ENCODE measurements at places on chromosomes 11 and 22.

DNA sequence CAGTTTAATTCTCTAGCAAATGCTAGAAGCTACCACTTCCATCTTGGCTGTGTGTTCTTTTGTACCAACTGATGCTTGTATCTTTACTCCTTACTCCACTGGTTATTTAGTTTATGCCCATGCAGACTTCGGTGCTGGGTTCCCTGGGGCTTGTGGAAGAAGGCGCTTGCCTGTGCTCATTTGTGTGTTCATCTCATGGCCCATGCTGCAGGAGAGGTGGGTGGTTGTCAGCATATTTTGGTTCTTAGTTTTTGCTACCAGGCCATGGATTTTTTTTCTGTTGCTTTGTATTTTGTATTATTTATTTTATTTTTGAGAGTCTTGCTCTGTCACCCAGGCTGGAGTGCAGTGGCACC is 22.4 kb downstream of the MICAL2 start:
- no peak for DNase-seq

GRCh38 chr11:11769782-11770181 is 72.0 kb upstream of the USP47 start:
- no peak for DNase-seq

GRCh38 chr11:70637186-70637800 is 239.0 kb downstream of the CTTN start:
- DNase-seq, result no peak

GRCh38 chr22:21051831-21052400 is 6.2 kb downstream of the LRRC74B start:
- DNase-seq, result no peak

DNA sequence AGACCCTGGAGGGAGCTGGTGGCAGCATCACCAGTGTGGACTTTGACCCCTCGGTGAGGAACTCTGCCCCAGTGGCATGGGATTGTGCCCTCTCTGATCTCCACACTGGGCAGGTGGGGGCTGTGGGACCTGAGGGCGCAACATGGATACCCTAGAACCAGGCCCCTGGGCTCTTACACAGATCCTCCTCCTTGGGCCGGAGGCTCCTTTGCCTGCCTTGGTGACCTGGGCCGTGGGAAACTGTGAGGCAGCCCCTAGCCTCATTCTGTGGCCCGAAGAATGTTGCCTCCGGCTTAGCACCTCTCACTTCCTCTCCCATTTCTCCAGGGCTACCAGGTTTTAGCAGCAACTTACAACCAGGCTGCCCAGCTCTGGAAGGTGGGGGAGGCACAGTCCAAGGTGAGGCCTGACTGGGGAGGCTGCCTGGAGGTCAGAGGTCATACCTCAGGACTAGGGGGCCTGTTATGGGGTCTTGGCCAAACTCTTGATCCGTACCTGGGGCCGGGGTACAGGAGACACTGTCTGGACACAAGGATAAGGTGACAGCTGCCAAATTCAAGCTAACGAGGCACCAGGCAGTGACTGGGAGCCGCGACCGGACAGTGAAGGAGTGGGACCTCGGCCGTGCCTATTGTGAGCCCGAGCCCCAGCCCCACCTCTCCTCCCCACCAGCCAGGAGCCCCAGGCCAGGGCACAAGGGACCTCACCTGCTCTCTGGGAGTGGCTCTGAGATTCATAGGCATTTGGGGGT is 12.2 kb downstream of the ATG16L2 start:
- DNase-seq, result no peak

- DNase-seq, result no peak
These were observed 9.7 kb downstream of the EHF start for GRCh38 chr11:34630544-34630943.

- no peak for DNase-seq
These were observed 67.0 kb upstream of the CCND1 start for GRCh38 chr11:69573761-69574607.

DNA sequence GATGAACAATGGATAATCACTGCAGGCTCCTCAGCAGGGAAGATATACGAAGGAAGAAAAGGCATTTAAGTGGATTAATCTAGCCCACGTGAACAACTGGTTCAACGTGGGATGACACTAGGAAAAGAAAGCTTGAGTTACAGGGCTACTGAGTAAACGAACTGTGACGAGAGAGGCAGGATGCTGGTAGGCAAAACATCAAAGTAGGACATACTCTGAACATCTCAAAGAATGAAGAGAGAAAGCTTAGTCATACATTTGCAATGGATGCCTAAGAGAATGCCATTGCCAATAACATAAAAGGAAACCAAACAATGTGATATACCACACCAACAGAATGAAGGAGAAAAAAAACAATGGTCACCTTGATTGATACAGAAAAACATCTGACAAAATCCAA is 12.9 kb downstream of the USP28 start:
- peak; percentile 81 for DNase-seq

DNA sequence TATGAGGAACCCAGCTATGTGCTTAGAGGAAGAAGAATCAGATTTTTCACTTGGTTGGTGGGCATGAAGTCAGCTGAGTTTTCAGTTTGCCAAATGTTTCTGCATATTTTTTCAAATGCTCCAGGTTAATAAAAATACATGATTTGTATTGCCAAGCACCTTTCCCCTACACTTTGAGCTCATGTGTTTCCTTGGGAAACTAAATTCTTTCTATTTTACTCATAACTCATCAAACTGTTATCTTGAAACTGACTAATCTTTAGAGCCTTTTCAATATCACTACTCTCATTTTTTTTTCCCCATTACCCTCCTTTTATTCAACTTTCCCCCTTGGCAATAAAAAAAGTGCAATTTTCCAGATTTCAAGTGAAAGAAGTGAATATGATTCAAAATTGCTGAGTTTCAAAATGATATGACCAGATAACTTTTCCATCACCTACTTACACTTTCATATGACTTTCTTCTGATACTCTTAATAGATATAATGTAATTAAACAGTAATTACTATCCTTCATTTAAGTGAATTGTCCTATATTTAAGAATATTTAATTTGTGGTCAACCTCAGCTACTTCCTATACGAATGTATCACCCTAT is 91.9 kb upstream of the SOX6 start:
- DNase-seq, result no peak

DNA sequence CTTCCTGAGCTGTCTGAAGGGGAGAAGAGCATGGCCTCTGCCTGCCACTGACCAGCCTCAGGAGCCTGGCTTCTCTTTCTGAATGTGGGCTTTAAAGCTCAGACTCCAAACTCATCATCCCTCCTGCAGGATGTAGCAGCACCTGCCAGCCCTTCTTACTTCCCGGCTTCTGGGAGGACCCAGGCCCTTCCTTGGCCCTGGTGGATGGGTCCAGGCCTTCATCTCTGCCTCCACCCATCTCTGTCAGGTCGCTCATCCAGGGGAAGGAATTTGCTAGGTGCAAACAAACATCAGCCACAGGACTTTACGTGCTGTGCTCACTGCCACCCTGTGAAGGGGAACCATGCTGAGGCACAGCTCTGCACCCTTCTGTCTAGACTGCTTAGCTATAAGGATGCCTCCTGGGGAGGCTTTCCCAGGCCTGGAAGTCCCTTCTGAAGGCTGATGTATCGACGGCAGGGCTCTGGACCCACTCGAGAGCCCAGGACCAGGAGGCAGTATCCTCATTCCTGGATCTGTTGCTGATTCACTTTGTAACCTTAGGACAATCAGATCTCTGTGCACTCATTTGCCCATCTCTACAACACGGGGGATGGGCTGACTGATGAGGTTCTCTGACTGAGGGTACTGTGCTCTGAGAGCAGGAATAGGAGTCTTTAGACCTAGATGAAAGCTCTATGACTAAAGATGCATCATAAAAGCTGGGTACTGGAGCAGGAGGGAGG is 30.9 kb downstream of the USP35 start:
- DNase-seq, result no peak

GRCh38 chr11:36622431-36623136 is 24.5 kb upstream of the RAG2 start:
- peak; percentile 48 for DNase-seq

GRCh38 chr11:19316434-19316833 is 75.7 kb upstream of the E2F8 start:
- no peak for DNase-seq

GRCh38 chr11:45929486-45930030 is 7.1 kb downstream of the LARGE2 start:
- DNase-seq, result no peak

- DNase-seq, result no peak
These were observed 74.0 kb upstream of the CLDN5 start for GRCh38 chr22:19598054-19598855.

DNA sequence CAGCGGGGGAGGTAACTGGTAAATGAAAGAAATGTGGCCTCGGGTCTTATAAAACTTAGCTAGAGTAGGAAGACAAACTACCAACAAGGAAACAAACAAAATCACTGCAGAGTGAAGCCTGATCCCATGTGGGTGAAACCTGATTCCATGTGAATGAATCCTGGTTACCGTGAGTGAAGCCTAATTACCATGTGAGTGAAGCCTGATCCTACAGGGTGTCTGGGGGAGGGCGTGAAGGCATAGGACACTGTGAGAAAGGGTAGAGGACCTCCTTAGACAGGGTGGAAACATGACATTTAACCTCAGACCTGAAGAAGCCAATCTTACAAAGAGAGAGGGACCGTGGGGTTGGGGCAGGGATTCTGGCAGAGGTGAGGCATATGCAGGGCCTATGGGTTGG is 106.2 kb upstream of the USP47 start:
- no peak for DNase-seq

GRCh38 chr11:116446048-116446941 is 326.5 kb downstream of the BUD13 start:
- DNase-seq, result no peak

GRCh38 chr11:78460471-78460870 is 42.9 kb upstream of the GAB2 start:
- DNase-seq, result no peak

- DNase-seq, result no peak
These were observed 4.7 kb downstream of the EHF start for GRCh38 chr11:34625576-34625975.

- no peak for DNase-seq
These were observed 1.4 kb upstream of the MCM5 start for GRCh38 chr22:35398591-35398973.

GRCh38 chr11:126011265-126011664 is 51.4 kb downstream of the CDON start:
- DNase-seq, result no peak

- DNase-seq, result no peak
These were observed 82.6 kb downstream of the MN1 start for GRCh38 chr22:27719036-27719347.

GRCh38 chr11:11072067-11072466 is 214.2 kb upstream of the ZBED5 start:
- DNase-seq, result peak; percentile 74

DNA sequence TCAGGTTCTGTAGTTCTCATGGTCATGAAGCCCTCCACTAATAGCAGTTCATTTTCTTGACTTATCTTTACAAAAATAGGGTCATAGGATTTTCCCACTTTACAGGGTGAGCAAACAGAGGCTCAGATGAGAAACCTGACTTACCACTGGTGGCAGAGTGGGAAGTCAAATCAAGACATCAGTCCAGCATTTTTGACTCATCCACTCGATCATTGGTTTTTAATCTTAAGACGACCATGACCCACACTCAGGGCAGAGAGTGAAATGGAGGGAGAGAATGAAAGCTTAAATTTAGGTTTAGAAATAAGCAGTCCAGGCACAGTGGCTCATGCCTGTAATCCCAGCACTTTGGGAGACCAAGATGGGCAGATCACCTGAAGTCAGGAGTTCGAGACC is 42.1 kb downstream of the RTL6 start:
- no peak for DNase-seq

All from trophoblast cell (in vitro differentiated cells and primary cell).